ENCODE measurements at places on chromosomes 16 and 17.

- no peak for DNase-seq
Observed at GRCh38 chr16:84751241-84751640, 51.4 kb downstream of the USP10 start.

DNA sequence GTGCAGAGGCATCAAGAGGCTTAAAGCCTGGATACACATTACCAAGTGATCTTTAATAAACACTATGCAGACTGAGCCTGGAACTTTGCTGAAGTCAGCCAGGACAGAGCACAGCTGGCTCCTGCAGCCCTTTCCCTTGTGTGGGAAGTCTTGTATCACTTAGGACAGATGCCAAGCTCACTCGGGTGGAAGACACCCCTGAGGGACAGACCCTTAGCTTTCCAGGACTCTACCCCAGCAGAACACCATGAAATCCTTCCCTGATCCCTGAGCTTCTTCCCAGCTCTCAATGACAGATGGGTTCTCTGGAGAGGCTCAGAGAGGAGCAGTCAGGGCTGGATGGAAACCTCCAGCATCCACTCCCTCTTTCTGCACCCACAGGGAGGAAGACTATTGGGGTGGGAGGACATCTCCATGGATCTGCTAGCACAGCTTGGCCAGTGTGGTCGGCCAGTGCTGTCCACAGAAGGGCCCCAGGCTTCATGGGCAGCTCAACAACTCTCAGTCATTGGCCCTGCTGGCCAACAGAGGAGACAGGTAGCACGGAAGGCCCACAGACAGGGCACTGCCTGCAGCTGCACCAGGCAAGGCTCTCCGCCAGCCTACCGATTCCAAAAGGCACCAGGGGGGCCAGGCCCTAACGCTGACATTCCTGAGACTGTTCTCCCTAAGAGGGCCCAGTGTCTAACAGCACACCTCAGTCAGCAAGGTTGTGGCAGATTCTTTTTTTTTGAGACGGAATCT, 15.9 kb downstream of the RAB5C start:
- DNase-seq = no peak

DNA sequence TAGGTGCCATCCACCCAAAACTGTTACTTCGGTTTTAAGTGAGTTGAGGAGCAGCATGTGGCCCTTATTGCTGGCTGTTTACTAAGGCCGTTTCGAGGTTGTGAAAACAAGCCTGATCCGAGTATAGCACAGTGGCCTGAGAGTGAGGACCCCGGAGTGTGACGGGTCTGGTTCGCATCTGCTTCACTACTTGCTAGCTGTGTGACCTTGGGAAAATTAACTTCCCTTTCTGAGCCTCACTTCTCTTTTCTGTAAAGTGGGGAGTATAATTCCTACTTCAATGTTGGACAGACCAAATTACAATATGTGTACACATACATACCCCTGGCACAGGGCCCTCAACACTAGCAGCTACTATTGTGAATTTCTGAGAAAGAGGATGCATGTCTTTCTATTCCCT, 11.7 kb upstream of the HEATR6 start:
- no peak for DNase-seq

DNA sequence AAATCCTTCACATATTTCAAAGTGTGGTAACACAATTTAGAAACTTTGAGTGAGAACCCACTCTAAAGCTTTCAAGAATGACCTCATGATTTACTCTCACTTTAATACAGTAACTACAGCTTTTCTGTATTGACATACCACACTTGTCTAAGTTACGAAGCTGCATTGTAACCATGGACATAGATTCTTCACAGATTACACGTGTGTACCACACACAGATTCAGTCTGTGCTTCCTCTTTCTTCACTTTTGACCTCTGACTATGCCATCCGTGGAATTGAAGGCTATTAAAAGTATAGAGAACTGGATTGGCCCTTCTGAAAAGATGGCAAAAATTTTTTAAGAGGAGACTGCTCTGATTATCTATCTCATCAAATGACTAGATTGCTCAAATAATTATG, 172.7 kb downstream of the TANC2 start:
- DNase-seq = no peak

DNA sequence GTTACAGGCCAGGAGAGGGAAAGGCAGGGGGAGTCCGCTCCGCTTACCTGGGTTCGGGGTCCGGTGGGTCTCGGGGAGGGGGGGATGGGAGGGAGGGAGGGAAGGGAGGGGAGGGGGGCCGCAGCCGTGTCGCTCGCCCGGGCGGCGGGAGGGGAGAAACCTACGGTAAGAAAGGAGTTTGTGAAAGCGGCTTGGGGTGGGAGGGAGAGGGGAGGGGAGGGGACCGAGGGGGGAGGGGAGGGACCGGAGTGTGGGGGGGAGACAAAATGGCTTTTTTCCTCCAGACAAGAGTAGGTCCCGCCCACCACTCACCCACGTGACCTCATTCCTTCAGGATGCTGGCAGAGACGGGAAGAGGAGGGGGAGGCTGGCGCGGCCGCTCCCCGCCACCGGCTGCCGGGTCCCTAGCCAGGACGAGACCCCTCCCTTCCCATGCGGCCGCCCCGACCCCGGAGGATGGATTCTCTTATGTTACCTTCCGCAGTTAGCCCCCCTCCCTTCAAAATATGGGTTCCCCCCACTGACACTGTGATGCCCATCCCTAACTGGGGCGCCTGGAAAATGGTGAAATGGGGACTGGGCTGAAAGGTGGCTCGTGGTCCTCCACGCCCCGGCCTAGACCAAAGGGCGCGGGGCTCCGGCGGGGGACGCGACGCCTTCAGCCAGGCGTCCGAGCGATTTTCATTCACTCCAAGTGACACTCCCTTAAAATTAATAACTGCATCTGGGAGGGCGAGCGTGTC, at the start of gene PCGF2:
PCGF2 (minus strand) TSS at position 188 of the 743 bp plus-strand sequence. CDS start 7,934 bp downstream, outside the sequence.
- DNase-seq = peak; percentile 54

GRCh38 chr16:13186813-13187212, 285.4 kb downstream of the SHISA9 start:
- no peak for DNase-seq

DNA sequence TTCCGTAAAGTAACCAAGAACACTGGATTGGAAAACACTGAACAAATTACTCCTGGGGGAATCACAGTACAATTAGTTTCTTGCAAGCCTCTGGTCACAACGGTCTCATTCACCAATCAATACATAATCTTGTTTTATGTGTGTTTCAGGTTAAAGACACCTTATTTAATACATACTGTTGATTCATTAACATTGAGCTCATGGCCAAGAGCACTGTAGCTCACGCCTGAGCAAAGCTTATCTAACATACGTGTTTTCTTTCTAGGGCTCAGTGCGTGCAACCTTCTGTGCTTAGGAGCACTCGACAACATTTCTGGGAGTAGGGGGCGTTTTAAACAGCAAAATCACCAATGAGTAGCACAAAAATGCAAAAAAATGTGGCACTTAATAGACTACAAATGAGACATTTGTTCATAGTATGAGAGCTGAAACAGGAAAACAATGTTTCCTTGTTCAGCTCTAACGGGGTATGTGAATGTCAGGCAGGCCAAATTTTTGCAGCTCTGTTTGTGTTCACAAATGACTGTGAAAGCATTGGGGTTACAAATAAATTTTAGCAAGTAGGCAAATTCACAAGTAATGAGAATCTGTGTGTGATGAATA, 206.2 kb downstream of the CNTNAP4 start:
- no peak for DNase-seq

GRCh38 chr16:10760858-10761257, 17.2 kb downstream of the NUBP1 start:
- DNase-seq = no peak

- DNase-seq = no peak
Observed at GRCh38 chr16:83928341-83929055, 24.5 kb upstream of the OSGIN1 start.

DNA sequence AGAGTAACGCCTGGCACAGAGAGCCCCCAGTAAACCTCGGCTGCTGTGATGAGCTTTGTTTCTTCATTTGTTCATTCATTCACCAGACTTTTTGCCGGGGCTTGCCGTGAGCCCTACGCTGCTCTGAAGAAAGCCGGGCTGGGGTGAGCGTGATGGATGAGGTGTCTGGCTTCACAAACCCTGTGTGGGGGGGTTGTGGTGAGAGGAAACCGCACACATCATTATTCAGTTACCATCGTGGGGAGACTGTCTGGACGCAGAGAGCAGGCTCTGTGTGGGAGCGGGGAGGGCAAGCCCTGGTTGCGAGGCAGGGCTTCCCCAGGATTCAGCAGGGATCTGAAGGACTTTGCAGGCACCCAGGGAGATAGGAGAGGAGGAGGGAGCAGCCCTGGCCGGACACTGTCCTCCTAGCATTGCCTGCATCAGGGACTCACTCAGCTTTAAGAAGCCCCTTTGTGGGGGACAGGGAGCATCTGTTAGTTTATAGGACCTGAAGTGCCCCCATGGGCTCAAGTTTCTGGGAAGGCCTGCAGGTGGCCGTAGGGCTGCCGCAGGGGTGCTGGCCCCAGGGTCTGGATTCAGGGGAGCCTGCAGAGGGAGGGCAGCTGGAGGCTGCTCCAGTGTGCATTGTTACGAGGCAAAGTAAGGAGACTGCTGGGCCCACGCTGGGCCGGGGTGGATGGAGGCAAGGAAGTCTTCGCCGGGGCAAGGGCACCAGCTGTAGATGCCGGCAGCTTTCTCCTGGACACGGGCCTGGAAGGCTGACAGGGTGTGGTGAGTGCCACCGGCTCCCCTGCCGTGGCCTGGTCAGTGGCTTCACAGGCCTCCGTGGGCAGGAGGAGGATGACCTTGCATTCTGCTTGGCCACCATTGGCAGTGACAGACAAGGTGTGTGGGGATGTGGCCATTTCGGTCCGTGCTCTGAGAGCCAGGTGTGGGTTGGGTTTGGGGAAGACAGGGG, 334.5 kb downstream of the SEC14L1 start:
- peak; percentile 84 for DNase-seq

DNA sequence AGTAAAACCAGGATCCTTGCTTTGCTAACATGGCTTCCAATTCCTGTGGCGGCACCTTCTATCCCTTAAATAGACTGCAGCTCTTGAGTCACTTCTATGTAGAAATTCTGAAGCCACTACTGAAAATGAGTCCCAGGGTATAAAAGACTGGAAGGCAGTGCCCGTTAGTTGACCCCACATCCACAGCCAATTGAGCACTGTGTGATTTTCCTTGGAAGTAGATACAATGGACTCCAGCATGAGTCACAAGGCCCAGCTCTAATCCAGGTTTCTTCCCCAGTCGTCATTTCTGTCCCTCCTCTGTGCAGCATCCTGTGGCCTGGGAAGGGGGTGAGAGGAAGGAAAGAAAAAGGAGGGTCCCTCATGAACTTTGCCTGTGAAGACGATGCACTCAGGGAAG, 69.5 kb downstream of the HLF start:
- no peak for DNase-seq

DNA sequence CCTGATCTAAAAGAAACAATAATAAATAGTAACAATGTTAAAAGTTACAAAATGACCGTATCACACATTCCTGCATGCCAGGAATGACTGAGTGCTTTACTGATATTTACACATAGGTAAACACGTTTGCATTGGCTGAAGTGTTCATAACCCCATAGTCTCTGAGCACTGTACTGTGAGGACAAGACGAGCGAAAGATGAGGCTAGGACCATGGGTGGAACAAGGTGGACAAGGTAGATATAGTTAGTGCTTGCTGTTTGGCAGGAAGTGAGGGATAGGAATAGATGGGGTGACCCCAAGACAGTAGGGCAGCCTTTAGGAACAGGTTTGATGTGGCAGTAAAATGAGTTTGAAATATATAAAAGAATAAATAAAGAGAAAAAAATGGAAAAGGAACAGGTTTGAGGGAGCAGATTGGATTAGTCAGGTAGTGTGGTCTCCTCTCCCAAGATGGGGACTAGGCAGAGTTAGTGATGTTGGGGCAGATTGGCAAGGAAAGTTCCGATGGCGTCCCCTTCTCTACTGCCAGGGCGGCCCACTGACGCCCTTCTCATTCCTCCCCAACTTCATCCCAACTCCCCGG, 452 bp upstream of the E2F4 start:
- no peak for DNase-seq

DNA sequence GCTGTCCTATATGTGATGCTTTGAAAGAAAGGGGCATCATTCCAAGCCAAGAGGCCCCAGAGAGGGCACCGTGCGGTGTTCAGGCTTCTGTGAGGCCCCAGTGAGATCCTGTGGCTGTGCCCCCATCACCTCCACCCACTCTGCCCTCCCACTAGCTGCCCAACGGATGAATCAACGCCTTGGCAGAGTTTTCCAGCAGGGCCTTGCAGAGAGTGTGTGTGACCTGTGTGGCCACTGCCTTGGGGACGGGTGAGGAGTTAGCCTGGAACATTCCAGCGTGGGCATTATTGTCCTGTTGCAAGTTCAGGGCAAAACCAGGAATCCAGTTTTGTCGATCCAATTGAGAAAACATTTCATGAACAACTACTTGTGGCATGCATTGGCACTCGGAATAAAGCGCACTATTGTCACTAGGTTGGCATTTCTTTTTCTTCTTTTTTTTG, 53.7 kb downstream of the SF3B3 start:
- peak; percentile 39 for DNase-seq

DNA sequence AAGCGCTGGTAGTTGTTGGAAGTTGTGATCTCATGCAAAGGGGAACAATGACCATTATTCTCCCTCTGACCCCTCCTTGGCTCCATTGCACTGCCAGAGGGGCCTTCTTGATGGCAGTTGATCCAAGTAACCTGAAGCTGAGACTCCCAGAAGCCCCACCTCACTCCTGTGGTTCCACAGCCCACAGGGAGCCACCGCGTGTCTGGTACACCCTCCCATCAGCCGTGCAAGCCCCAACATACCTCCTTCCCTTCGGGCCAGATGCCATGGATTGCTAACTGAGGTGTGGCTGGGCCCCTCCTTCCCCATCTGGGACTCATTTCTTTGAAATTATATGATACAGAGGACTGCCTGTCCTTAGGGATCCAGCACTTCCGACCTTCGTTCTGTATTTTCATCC, 17.8 kb downstream of the SAP30BP start:
- no peak for DNase-seq

DNA sequence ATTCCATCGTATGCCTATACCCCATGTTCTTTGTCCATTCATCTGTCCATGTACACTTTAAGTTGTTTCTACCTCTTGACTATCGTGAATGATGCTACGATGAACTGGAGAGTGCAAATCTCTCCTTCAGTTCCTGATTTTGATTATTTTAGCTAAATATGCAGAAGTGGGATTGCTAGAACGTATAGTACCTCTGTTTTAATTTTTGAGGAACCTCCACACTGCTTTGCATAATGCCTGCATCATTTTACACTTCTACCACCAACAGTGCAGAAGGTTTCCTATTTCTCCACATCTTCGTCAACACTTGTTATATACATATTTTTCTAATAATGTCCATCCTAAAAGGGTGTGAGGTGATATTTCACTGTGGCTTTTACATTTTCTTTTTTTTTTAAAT, 43.9 kb downstream of the SDR42E1 start:
- no peak for DNase-seq

DNA sequence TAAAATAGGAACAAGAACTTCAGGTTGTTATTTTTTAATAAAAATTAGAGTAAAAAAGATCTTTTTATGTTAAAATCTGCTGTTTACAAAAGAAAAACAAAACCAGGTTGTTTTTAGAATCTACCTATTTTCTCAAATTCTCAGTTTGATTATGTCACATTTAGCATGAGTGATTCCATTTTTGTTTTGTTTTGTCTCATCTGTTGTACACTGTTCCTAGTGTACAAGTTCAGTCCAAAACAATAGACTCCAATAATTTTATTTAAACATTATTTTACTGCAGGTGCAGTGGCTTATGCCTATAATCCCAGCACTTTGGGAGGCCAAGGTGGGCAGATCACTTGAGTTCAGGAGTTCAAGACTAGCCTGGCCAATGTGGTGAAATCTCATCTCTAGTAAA, 2142.7 kb downstream of the TP53TG3F start:
- DNase-seq = no peak

- DNase-seq = no peak
Observed at GRCh38 chr17:56131431-56131830, 21.8 kb upstream of the ANKFN1 start.

GRCh38 chr17:39555368-39555767, 52.4 kb downstream of the NEUROD2 start:
- DNase-seq = no peak

GRCh38 chr16:728131-728889, 1.4 kb downstream of the HAGHL start:
- peak; percentile 79 for DNase-seq

All from stimulated activated CD8-positive, alpha-beta memory T cell treated with anti-CD3 and anti-CD28 coated beads, Interleukin-4, amount 100 ng/mL, for 48 hours (primary cell).